T-helper 2 cell treated with Interferon-gamma antibody and Interleukin-4, amounts not matched to agents 5 μg/mL and 100 μg/mL, for 36 hours (primary cell): ENCODE measurements at places on chromosomes 7 and 10.
A peak's percentile ranks its signal among the peaks of the same experiment; 100 is the strongest.

GRCh38 chr10:131660427-131660826 is 240.4 kb upstream of the PPP2R2D start:
- DNase-seq, result no peak

DNA sequence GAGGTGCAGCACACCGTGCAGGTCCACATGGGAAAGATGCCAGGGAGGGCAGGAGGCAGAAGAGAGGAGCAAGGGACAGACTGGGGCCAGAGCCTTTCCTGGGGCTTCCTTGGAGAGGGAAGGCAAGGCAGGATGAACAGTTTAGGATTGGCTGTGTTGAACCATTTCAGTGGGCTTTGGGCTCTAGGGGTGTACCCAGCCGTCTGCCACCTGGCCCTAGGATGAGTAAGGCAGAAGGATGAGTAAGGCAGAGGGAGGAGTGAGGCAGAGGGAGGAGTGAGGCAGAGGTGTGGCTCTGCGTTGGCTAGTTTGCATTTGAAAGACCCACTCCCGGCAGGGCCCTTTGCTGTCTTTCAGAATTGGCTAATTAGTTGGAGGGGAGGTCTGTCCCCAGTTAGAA is 31.5 kb upstream of the PRF1 start:
- DNase-seq, result no peak

- DNase-seq, result no peak
Observed at GRCh38 chr7:156667110-156667426, 26.5 kb downstream of the RNF32 start.

DNA sequence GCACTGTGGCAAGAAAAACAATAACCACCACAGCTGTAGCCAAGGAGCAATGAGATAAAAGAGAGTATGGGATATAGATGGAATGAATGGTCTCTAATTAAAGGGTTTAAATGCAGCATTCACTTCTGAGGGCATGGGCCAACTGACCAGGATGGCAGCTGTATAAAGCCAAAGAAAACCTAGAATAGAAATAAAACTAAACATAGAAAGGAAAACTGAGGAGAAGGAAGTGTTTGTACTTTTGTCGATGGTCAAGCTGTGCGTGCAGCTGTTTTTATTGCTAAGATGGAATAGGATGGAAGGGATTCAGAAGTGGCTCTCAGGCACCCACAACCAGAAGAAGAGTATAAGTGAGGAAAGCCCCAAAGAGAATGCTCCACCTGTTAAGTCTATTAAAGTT is 37.9 kb downstream of the ZC3HC1 start:
- no peak for DNase-seq

DNA sequence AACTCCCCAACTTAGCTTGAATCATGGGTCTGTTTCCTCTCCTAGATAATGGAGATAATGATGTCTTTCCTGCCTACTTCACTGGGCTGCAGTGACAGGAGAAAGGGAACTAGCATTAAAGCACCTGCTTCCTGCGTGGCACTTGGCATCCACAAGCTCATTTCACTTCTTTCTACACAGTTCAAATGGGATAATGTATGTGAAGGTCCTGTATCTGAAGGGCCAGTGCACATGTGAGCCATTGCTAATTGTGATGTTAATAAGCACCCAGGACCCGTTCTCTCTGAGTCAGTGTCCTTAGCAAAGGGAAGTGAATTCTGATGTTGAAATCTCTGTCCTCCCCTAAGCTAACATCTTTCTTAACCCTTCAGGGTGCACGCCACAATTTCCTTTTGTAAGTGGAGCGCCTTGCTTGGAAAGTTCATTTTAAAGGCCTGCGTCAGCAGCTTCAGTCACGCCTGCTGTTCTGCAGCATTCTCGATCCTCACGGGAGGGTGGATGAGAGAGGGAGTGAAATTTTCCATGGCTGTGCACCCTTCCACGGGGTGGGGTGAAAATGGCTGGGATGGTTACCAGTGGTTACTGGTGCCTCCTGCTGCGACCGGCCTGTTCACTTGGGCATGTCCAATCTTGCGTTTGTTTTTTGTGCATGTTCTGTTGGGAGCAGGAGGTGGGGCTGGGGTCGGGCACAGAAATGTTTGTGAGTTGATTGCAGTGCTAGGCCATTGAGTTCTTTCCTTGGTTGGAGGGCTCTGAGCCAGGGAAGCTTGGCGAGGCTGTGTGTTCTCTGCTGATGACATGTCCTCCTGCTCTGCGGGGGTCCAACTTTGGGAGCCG is 59.2 kb downstream of the HK1 start:
- DNase-seq, result no peak

DNA sequence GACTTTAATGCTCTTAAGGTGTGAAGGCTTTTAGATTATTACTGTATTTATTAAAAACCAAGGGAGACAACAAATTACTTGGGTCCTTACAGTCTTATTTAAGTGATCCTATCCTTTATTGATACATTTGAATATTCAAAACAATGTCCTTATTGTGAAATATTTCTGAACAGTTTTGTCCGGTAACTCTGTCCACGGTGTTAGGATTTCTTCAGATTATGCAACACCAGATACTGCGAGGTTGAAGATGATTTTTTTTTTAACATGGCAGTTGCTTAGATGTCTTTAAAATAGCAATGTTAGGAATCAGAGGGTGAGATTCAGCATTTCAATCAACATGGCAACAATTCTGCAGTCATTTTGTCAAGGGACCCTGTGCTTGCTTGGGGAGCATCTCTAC is 176.5 kb downstream of the CSTF2T start:
- DNase-seq, result no peak

GRCh38 chr10:91627344-91628102 is 5.3 kb downstream of the PPP1R3C start:
- DNase-seq, result no peak

GRCh38 chr7:9608560-9608959 is 1175.2 kb downstream of the NXPH1 start:
- no peak for DNase-seq

DNA sequence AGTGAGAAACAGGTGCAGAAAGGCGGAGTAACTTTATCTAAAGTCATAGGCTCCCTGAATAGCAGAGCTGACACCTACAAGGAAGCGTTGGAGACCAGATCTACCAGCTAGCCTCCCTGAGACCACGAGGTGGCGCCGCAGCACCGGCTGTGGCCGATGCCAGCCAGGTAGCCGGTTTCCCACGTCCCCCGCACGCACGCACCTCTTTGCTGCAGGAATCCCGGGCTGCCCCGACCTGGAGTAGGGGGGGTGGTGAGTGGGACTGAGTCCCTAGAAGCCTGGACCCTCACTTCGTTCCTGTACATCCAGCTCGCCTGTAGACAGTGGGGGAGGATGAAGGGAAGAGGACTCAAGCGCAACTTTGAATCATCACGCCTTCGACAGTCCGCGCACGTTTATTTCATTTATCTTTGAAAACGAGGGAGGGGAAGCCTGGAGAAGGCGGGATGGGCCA is 3.7 kb downstream of the ELOVL3 start:
- DNase-seq, result peak; percentile 80

DNA sequence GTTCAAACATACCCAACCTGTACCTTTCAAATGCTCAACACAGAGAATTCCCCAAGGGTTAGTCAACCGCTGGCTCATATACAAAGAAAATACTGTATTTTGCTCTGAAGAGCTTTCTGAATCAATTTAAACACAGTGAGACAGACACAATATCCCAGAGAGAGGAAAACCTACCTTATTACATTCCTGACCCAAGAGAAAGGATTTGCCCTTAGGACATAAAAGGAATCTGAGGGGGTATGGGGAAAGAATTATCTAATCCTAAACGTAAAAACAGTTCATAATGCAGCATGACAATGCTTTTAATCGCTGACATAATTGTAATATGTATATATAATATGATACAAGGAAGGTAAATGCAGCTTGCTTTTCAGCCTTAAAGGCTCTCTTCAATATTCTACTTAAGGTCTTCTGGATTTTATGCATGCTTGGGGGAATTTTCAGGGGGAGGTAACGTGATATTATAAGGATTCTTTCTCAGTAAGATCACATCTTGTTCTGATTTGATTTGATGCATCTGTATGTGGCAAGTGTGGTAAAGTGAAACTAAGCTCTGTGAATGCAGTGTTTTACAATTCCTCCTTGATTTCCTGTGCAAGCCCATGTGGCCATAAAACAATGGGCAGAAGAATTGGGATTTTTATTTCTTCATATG is 240.5 kb downstream of the GLI3 start:
- DNase-seq, result no peak
